Kasumi-1 (cell line): ENCODE measurements at places on chromosomes 1 and 21.

DNA sequence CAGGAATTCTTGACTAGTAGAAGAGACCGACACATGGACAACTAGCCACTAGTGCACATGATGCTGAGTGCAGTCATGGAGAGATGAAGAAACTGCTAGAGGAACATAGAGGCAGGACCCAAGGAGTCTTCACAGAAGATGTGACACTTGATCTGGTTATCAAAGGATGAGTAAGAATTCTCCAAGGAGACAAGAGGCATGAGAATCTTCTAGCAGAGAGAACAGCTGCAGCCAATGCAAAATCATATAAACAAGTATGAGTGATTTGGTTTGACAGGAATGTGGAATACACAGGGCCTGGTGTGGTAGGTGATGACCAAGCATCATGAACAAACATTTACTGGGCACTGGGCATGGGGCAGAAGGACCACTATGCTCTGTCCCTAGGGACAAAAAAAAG, 140.9 kb upstream of the CTTNBP2NL start:
- no peak for DNase-seq

GRCh38 chr1:59128784-59129227, 168.1 kb upstream of the FGGY start:
- no peak for DNase-seq

GRCh38 chr1:188652678-188653077, 1823.9 kb downstream of the PLA2G4A start:
- DNase-seq, result peak; percentile 72

- peak; percentile 23 for DNase-seq
Measured at GRCh38 chr1:159763686-159764085, 17.1 kb upstream of the DUSP23 start.

DNA sequence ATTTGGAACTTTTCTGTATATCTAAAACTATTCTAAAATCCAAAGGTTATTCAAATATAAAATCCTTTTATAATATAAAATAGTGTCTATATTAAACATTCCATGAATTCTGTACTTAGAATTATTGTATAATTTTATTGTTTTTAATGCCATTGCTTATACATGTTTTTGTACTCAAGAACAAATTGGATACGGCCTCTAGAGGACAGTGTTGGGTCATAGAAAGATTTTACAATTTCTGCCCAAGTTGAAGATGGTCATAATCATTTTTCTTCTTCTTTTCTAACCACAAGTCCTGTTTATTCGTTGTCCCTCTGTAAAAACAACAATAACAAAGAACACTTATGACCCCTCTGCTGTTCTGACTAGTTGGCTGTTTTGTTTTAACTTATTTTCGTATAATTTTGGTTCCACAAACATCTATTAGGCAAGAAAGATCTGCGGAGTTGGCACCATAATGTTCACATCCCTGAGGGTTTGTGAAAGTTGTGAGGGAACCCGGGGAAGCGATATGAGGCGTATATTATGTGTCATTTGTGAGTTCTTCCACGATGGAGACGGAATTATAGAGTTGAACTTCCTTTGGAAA, 75.7 kb upstream of the KIF26B start:
- DNase-seq, result peak; percentile 64

DNA sequence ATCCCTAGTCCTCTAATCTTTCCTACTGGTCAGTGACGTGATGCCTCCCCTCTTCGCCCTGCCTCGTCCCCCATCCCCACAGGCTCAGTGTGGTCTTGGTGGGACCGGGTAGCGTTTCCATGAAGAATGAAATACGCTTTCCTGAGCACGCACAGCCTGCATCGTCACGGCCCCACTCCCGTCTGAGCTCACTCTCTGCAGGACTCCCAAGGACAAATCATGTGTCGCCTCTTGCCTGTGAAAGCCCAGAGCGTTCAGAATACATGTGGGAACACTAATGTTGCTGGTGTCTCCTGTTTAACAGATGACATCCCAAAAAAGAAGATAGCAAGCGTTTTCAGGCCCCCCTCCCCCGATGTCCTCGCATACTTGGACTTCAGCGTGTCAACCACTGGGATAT, 49.2 kb downstream of the S100B start:
- DNase-seq, result no peak
